Mucosa of gallbladder (tissue), 1 donor: ENCODE measurements at places on chromosomes 2 and 18. TPM values are rescaled to one million over a fixed set of nuclear protein-coding genes. Genes with fewer than 3 reads are reported as not detected.

DNA sequence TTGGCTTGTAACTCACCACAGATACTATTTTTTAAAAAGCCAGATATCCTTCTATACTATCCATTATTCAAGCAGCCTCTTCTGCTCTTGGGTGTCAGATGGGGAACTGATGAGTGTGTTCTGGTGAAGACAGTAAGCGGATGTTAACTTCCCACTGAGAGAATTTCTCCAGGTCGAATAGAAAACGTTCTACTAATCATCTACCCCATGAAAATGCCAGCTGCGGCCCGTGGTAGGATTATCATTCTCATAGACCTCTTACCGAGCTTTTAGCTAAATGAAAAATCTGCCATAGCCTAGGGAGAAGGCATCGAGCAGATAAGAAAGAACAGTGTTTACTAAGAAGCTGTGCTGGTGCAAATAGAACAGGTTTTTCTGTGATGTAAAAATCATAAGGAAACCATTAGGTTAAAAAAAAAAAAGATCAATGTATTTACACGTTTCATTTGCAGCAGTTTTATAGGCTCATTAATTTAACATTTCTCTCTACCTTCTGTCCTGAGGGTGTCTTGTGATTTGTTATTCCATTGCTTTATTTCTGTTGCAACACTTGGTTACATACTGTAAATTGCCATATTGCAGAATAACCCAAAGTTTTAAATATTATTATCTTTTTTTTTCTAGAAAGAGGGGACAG is 1521.5 kb upstream of the ZEB2 start:
- no peak for DNase-seq

DNA sequence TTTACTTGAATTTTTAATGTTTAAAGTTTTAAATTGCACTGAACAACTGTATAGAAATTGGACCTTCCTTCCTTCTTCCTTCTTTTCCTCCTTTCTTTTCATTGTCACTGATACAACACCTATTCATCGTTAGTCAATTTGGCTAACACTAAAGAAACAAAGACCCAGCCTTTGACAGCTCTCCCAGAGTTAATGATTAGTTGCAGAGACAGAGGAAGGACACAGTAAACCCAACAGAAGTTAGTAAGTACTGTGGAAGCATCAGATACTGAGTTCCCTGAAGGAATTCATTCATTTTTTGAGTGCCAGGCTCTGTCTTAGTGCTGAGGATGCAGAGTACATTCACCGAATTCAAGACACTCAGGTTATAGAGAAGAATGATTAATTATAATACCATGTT is 77.9 kb upstream of the RAB27B start:
- no peak for DNase-seq

- no peak for DNase-seq
Observed at GRCh38 chr2:216464104-216464720, 34.4 kb upstream of the RPL37A start.

UGT1A10 gene
- total RNA-seq = 47.5 TPM

DNA sequence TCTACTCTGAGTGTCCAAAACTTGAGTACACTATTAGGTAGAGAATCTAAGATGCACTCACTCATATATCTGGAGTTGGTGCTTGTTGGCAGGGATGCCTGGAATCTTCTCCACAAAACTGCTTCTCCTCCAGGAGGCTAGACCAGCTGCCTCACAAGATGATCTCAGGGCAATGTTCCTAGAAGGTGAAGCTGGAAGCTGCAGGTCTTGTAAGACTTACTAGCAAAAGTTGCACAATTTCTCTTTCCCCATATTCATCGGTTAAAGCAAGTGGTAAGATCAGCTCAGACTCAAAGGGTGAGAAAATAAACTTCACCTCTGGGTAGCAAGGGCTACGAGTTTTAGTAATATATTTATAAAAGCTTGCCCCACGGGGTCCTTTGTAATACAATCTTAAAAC is 454.4 kb upstream of the ACVR2A start:
- DNase-seq = no peak

ST8SIA3 gene
- total RNA-seq = 2.9 TPM

TMEM150A gene
- total RNA-seq = 31.9 TPM

GRCh38 chr2:11457935-11458334 is 8.0 kb downstream of the E2F6 start:
- DNase-seq = no peak

DNA sequence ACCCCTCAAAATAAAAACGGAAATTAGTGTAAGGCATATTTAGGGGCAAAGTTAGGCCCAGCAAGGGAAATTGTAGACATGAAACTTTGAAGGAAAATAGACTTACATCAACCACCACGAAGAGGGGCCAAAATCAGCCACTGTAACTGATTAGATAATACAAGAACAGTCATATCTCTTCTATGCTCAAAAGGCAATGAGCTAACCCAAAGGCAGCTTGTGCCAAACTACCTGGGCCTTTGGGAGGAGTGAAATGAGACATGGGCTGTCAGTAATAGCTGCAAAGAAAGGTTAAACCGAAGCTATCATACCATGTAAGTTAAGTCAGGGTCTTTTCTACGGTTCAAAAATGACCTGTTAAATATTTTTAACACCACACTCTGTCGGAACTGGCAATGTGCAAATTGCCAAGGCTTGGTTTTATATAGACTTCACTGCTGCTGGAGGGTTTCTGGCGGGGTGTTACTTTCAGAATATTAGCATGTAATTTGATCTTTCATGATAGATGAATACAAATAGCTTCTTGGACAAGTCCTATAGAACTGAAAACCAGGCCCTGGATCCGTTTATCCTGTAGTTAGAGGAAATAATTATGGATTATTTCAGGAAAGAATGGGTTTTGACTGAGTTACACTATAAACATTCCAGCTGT is 69.6 kb downstream of the ACVR1 start:
- no peak for DNase-seq

- no peak for DNase-seq
Observed at GRCh38 chr2:9266711-9267110, 60.1 kb downstream of the ASAP2 start.

DNA sequence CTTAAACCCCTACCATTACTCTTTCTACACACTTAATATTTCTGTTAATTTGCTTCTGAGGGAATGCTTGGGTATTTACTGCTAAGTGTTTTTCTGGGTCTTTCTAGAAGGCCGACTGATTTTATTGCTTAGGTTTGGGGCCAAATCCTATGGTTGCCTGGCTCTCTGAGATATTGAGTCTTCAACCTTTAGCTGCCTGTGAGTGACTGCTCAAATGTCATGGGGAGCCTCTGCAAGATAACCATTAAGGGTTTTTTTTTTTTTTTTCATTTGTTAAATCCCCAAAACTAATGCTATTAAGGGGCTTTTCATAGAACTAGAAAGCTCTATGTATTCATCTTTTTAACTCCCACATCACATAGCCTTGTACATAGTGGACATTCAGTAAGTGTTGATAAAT is 5.0 kb downstream of the OSBPL6 start:
- no peak for DNase-seq

DNA sequence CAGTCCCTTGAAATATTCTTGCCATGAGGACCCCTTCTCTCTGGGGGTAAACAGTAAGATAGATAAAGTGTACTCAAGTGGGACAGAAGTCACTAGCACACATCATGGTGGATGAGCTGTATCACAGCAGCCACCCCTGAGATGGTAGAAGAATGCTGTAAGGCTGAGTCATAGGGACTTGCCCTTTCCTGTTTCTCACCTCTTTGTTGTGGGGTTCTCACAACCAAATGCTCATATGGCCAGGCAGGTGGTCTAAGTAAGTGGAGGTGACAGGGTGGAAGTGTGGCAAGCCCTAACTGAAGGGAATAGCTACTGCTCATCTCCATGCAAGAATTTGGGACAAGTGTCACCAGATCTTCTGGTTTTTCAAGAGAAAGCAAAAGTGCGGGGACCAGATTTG is 202.7 kb upstream of the SLC14A2 start:
- DNase-seq = no peak

DNA sequence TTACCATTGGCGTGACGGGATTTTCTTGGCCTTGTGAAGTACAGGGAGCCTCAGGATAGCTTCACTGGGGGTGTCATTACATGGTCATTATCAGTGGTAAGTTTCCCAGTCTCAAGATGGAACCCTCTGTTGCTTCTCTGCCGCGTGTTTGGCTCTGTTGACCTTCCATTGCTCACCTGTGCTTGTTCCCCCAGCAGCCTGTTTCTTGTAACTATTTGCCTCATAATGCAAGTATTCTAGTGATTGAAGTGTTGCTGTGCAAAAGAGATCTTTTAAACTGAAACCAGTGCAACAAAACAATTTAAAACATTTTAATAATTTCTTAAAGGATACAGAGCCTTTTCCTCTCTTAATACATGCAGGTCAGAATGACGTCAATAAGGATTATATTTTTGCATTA is 24.6 kb downstream of the PRKCE start:
- DNase-seq = no peak

SKOR2 gene
- total RNA-seq = not detected

DNA sequence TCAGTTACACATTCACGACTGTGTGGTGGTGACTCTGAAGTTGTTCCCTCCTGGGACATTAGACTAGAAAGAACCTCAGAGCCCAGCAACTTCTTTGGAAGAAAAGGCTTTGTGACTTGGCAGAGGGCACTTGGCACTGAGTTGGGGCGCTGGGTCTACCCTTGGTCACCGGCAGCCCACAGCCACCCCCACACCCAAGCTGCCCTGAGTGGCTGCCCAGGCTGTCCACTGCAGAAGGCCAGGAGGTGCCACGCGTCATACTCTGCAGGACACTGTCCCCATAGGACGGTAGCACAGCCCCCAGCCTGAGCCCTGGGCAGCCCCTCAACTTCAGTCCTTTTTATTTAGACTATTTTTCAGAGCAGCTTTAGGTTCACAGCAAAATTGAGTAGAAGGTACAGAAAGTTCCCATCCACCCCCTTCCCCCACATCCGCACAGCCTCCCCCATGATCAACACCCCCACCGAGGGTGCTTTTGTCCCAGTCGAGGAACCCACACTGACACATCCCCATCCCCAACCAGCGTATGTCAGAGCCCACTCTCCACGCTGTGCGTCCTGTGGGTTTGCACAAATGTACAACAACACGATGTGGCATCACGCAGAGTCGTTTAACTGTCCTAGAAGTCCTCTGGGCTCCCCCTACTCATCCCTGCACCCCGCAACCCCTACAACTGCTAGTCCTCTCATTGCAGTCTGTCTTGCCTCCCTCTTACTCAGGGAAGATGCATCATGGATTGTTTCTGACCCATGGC is 1.1 kb downstream of the PRLH start:
- DNase-seq = no peak

CNTNAP5 gene
- total RNA-seq = 31.7 TPM

DNA sequence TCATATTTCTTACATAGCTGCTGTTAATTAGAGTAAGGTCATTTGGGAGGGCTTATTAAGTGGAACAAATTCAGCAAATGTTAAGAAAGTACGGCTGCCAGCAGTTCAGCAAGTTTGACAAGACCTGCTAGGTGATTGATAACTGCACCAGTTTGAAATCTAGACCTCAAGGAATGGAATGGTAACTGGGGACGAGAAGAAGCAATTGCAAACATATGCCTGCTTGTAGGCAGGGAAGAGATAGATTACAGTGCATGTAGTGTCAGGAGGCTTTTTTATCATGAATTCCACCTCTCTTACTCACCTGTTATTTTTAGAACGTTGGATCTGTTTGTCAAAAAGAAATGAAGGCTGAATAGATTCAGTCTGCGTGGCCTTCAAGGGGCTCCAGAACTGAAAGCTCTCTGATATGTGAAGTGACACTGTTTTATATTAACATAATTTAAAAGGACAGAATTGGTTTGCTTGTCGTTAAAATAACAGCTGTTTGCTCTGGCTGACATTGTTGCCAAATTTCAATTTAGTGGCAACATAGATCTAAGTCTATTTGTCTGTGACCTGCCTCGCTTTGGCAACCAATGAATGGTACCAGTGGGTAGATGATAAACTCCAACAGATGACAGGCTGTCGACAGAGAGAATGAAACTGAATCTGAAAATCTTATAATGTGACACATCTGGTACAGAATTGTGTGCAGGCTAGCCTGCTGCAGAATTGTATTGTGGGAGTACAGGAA is 199.3 kb downstream of the ZNF407 start:
- DNase-seq = no peak

GRCh38 chr18:79553696-79554095 is 125.9 kb upstream of the CTDP1 start:
- no peak for DNase-seq

- DNase-seq = no peak
Observed at GRCh38 chr18:42112657-42113420, 157.8 kb downstream of the PIK3C3 start.

CHRND gene
- total RNA-seq = not detected

PTPN2 gene
- 31.0 TPM for total RNA-seq

ACMSD gene
- total RNA-seq = 47.0 TPM

DNA sequence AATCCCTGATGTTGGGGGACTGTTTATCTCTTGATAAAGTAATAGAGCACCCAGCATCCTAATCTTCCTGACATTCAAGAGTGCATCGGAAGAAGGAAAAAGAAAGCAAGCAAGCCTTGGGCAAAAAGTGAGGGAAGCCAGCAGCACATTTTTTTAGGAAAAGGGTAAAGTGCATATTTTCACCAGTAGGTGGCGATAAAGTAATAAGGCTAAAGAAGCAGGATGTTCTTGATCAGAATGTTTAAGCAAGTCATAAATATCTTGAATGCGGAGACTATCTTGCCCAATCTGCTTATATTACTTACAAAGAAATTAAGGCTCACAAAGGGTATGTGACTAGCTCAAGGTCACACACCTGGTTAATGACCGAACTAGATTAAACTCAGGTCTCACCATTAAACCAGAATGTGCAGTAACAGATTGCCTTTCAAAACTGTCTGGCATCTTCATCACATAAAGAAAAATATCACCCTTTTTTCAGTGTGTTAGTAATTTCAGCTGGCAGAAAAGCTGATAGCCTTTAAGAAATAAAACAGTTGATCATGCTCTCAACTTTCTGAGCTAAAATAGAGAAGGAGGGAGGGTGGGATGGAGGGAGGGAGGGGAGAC is 83.8 kb downstream of the VIT start:
- no peak for DNase-seq

EPHA4 gene
- total RNA-seq = 9.0 TPM

DNA sequence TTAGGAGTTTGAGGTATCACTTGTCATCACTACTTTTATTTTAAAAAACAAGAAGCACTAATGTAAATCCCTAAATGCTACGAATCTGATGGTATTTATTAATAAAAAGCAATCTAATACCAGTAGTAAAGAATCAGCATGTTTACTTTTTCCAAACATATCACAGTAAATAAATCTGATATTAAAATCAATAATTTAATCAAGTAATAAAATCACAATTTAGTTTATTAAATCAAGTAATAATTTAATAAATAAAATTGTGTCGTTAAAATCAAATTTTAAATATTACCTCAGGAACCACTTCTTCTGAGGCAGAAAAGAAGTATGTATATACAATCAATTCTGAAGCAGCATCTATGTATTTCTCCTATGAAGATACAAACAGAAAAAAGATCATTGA is 18.0 kb downstream of the TMX3 start:
- no peak for DNase-seq
